Glomerular endothelial cell (primary cell): ENCODE measurements at places on chromosomes 2 and 18.
A peak's percentile ranks its signal among the peaks of the same experiment; 100 is the strongest.

DNA sequence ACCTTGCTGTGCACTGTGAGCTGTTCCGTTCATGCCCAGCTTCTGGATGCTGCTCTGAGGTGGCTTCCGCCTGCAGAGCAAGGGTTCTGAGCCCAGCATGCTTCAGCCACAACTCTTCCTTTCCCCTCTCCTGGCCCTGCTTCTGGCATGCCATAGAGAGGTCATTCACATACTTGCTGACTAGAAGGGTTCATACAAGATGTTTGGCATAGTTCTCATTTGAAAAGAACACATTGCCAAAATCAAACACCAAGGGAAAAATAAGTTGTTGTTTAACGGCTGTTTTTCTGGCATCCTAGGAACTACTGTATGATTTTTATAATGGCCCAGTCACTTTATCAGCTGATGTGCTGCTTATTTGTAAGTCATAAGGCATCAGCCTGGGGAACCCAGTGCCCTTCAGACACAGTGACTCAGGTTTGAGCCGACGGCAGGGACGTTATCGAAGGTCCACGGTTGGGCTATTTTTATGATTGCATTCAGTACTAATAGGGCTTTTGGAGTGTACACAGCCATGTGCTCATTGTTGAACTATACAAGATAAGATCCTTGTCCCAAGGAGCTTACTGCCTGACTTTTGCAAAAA lies 53.9 kb upstream of the CTAGE1 start:
- DNase-seq = no peak

- DNase-seq = no peak
These were observed 61.8 kb upstream of the CDC42EP3 start for GRCh38 chr2:37733251-37733650.

GRCh38 chr2:219398721-219399363 lies 11.1 kb upstream of the DNPEP start:
- DNase-seq = no peak

- DNase-seq = no peak
These were observed 162.1 kb upstream of the TFPI start for GRCh38 chr2:187716301-187716700.

DNA sequence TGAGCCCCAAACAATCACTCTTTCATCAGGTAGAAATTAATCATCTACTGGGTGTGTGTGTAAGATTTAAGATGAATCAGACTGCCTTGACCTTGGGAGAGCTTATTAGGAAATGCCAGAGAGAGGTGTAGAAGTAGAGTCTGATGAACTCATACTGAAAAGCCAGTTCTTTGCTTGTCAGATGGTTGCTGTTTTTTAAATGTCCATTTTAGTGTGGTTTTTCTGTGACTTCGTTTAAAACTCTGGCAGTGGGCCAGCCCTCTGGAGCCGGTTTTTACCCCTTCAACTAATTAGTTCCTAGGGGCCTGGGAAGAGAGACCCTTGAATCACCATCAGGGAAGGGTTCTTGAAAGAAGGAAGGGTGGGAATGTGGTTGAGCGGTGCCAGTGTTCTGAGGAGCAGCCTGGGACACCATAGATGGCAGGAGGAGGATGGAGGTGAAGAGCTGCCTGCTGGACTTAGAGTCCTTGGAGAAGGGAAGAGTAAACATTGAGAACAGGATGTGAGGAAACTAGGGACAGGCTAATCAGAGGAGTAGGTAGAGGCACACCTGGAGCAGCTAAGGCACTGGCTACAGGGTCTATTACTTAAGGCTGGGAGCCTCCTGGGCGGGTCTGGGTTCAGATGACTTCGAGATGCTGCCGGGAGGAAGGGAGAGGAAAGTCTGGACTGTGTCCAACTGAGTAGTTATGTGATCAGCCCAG lies 66.1 kb downstream of the LRRFIP1 start:
- no peak for DNase-seq

DNA sequence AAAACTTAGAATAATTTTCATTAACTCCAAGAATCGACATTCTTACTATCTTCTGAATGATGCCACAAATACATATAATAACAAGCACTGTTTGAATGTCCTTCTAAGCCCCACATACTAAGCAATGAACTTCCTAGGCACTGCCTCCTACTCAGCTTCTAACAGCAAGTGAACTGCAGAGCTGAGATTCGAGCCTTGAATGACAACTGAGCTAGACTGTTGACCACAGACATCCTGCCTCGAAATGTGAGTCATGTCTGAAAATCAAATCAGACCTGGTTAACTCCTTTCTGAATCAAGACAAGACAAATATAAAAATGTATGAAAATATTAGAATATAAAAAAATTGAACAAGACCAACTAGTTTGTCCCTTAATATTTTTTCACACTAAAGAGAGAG lies 108.1 kb downstream of the MYT1L start:
- no peak for DNase-seq

- no peak for DNase-seq
These were observed 674.9 kb downstream of the NYAP2 start for GRCh38 chr2:226074391-226074790.

DNA sequence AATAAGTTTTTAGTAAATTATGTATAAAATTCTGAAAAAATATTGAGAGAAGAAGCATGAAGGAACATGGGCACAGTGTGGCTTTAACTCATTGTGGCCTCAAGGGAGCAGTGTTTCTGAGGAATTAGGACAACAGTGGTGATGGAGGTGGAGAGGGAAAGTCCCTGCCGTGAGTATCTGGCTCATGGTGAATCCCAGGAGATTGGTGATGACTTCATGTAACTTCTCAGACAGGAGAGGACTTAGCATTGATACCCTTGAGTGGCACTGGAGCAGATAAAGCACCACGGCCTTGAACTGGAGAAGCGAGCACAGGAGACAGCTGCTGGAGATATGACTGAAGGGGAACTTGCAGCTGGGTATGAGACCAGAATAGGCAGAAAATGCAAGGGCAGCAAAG lies 35.0 kb upstream of the LRP1B start:
- peak; percentile 60 for DNase-seq

- DNase-seq = no peak
These were observed 229.3 kb downstream of the RAB3GAP1 start for GRCh38 chr2:135281379-135281778.

GRCh38 chr18:48122376-48122775 lies 191.9 kb upstream of the SMAD2 start:
- no peak for DNase-seq

GRCh38 chr2:121133551-121134319 lies 151.3 kb downstream of the TFCP2L1 start:
- no peak for DNase-seq

DNA sequence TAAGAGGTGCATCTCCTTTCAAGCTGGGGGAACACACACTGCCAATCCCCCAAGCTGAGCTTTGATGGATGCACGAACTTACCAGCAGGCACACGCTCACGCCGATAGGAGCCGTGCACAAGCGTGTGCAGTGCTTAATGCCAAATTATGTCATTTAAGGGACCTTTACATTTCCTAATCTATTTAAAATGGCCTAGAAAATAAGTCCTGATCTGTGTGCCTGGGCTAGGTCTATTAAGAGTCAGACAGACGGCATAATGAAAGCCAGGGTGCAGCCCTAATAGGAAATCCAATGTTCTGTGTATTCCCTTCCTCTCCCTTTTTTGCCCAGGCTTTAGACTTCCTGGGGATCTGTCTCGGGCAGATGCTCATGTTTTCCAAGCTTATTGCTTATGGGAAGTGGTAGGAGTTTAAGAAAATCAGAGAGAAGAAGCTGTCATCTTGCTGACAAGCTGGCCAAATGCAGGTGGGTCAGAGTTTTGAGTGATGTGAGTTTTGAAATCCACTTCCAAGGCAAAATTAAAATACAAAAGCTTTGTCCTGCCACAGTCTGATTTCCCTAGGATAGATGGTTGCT lies 142.6 kb downstream of the MYT1L start:
- no peak for DNase-seq

GRCh38 chr2:239855863-239856587 lies 169.1 kb downstream of the NDUFA10 start:
- DNase-seq = no peak

DNA sequence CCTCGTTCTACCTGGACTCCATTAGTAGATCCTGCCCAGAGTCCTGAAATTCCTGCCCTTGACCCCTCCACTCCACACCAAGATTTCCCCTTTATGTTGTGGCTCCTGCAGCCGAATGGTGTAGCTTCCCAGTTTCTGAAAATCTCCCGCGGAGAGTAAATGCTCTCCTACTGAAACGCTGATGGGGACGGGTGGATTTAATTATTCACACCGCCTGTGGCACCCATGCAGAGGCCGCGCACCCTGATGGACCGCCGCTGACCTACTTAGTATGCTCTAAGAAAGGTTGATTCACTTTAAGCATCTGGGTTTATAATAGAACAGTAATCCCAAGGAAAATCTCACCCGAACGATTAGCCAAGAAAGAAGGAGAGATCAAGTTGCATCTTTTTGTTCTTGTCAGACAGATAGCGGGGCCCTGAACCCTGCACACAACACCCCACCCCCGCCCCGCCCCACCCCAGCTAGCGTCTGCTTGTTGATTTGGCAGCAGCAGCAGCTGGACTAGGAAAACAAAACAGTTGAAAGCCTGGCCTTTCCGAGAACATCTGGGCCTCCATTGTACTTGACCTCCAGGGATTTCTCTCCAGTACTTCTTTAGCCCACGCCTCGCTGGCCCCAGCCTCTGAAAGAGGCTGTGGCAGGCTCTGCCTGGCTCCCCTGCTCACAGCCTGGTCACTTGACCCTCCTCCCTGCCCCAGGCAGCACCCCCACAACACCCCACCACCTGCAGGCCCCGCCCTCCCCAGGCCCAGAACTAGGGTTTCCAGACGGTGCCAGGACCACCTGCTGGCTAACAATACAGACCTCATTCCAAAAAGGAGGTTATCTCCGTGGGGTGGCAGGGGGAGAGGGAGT lies 53.6 kb downstream of the DPYSL5 start:
- DNase-seq = no peak

DNA sequence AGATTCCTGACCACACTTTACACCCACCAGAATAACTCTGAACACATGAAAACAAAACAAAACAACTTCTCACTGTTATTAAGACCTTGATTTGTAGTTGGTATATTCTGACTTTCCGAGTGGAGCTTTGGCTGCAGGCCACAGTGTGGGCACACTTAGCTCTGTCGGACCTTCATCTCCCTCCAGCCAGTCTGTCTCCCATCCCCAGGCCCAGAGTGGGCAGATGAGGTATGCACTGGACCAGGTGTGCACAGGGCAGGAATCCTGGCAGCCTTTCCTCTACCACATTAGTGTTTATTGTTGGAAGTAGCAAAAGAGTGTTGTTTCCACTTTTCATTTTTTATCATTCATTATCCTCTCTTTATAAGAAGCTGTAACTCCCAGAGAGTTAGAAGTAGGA lies 219.5 kb upstream of the TPO start:
- DNase-seq = no peak

DNA sequence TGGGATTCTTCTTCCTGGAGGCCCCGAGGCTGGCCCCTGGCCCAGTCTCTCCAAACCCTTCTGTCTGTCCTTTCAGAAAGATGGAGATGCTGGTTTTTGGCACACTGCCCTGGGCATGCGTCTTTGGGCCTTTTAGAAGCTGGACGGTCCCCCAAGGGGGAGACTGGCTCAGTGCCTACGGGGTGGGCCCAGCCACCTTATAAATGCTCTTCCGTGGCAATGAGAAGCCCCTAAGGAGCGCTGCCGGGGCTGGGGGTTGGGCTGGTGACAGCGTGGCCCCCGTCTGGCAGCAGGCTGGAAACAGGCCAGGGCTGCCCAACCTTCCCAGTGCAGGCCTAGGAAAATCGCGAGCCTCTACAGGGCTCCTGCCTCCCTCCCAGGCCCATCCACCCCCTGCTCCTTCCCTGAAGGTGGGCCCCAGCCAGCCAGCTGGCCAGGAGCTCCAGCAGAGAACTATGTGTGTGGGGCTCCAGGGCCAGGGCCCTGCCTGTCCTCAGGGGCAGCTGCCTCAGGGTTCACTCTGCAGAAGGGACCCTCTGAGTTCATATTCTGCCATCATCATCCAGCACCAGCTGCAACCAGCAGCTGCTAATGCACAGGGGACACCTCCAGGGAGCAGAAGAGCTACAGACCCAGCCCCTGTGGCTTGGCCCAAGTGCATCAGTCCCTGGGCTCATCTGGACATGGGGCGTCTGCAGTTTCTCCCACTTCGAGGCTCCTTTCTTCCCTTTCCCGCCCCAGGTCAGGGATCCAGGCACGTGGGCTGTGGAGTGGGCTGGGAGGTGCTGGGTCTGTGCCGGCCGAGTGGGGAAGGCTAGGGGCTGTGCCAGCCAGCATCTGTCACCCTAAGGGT lies 107.6 kb upstream of the OTOS start:
- no peak for DNase-seq

- DNase-seq = no peak
These were observed 113.9 kb downstream of the MREG start for GRCh38 chr2:215899141-215900074.

DNA sequence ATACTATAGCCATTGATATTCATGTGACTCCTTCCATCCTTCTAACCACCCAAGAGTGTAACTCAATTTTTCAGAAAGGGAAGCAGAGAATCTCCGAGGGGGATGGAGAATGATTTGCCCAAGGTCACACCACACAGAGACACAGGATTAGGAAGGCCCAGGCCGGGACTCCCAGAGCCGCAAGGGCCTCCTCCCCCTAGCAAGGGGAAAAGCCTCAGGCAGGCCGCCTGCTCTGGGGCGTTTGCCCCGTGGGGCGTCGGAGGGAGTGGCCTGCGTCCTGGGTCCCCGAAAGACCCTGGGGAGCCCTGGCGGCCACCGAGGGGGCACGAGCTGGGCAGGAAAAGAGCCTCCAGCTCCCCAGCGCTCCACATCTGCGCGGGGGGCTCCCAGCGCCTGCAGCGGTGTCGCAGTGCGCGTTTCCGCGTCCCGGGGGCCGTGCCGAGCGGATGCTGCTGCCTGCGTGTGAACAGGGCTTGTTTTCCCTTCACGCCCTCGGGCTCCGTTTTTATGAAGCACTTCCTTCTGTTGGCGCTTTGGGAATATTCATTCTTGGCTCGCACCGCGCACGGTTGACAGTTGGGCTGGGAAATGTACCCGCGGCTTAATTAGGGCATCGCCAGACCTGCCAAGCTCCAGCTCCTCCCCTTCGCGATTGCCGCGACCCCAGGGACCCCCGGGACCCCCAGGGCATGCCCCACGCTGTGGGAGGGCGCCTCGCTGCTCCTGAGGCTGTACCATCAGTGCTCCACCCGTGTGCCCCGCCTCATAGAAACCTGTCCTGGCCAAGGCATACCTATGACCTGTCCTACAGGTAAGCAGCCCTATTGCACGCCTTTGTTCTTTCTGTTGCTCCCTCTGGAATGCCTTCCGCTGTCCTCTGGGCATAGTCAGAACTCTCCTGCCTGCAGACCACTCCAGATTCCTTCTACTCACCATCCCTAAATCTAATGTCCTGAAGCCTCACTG lies 158.9 kb upstream of the GLI2 start:
- no peak for DNase-seq

GRCh38 chr18:31792580-31792911 lies 31.9 kb upstream of the SLC25A52 start:
- no peak for DNase-seq

DNA sequence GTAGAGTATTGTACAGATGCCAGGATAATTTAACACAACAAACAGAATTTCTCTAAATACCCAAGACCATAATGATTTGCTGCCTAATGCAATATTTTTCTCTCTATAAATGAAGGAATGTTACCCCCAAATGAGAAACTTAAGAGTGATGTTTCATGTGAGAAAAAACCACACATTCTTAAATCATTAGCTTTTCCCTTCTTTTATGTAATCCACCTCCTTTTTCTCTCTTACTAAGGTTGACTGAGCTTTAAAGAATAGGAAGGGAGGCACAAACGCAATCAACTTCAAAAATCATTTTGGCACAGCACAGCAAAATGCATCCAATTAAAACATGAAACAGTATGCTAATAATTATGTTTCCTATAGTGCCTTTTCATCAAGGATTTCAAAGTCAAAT lies 698.1 kb upstream of the CDH2 start:
- DNase-seq = no peak

- no peak for DNase-seq
These were observed 84.9 kb downstream of the MAP4K4 start for GRCh38 chr2:101782427-101782792.
